Melanocyte of skin (primary cell): ENCODE measurements at places on chromosomes 12 and 14. TPM values are rescaled to one million over a fixed set of nuclear protein-coding genes. Genes with fewer than 3 reads are reported as not detected.

The TAS2R20 gene
- total RNA-seq, result 2.1 and 6.2 TPM in 2 replicates

The CLEC4C gene
- not detected in 2 replicates for total RNA-seq

The ABCD2 gene
- under 0.01 and 0.34 TPM in 2 replicates for total RNA-seq

The TEP1 gene
- 23.4 and 37.8 TPM in 2 replicates for total RNA-seq

The LHX5 gene
- total RNA-seq, result not detected in 2 replicates

The XPOT gene
- total RNA-seq, result 38.9 and 68.0 TPM in 2 replicates
